ENCODE measurements at places on chromosomes 5 and 9. TPM values are rescaled to one million over a fixed set of nuclear protein-coding genes. Genes with fewer than 3 reads are reported as not detected.

HABP4 gene
- total RNA-seq = 9.2 TPM

EGFLAM gene
- total RNA-seq = not detected

LCP2 gene
- 0.69 TPM for total RNA-seq

LAMC3 gene
- not detected for total RNA-seq

OBP2B gene
- total RNA-seq = not detected

LHX6 gene
- total RNA-seq = 0.05 TPM

C5orf34 gene
- total RNA-seq = 12.6 TPM

FAM81B gene
- total RNA-seq = not detected

ENTR1 gene
- 64.2 TPM for total RNA-seq

ADAMTS12 gene
- total RNA-seq = 16.7 TPM

PCDHA13 gene
- not detected for total RNA-seq

NR4A3 gene
- total RNA-seq = 0.17 TPM

ADAMTS2 gene
- not detected for total RNA-seq

AQP3 gene
- 0.57 TPM for total RNA-seq

PALM2AKAP2 gene
- 3.7 TPM for total RNA-seq

TMEM245 gene
- 56.8 TPM for total RNA-seq

ITGA2 gene
- total RNA-seq = 30.1 TPM

SPINK7 gene
- total RNA-seq = not detected

TRIM7 gene
- total RNA-seq = 3.2 TPM

PAXX gene
- total RNA-seq = 53.1 TPM

COL5A1 gene
- 164 TPM for total RNA-seq

ACTBL2 gene
- 9.3 TPM for total RNA-seq

DIRAS2 gene
- not detected for total RNA-seq

TMEM252 gene
- total RNA-seq = not detected

CDH6 gene
- total RNA-seq = 5.8 TPM

FCHO2 gene
- 7.4 TPM for total RNA-seq

AGXT2 gene
- 0.07 TPM for total RNA-seq

COL15A1 gene
- total RNA-seq = 2.9 TPM

SPATA31C1 gene
- total RNA-seq = not detected

ZSWIM6 gene
- total RNA-seq = 5.3 TPM

PRDM9 gene
- total RNA-seq = not detected

ABO gene
- not detected for total RNA-seq

MPDZ gene
- 17.2 TPM for total RNA-seq

MED27 gene
- 61.1 TPM for total RNA-seq

ORM2 gene
- total RNA-seq = not detected

DRD1 gene
- total RNA-seq = 0.57 TPM

BTNL3 gene
- total RNA-seq = not detected

SLCO6A1 gene
- total RNA-seq = not detected

WDR41 gene
- total RNA-seq = 65.0 TPM

RNF183 gene
- not detected for total RNA-seq

PSMD5 gene
- 58.3 TPM for total RNA-seq

FOXD4L4 gene
- 0.07 TPM for total RNA-seq

CHSY3 gene
- total RNA-seq = 0.02 TPM

CDH10 gene
- total RNA-seq = not detected

PCDHGB4 gene
- not detected for total RNA-seq

PCDHGA7 gene
- not detected for total RNA-seq

WDR38 gene
- total RNA-seq = not detected

NR2F1-AS1 gene
- total RNA-seq = 25.2 TPM

TAF11L5 gene
- total RNA-seq = not detected

GABRA1 gene
- total RNA-seq = not detected

BTNL9 gene
- total RNA-seq = not detected

PCDH1 gene
- 5.4 TPM for total RNA-seq

FBXO10 gene
- total RNA-seq = 8.4 TPM

KCNV2 gene
- total RNA-seq = not detected

ARHGEF28 gene
- total RNA-seq = 12.0 TPM

IRX1 gene
- total RNA-seq = 23.8 TPM

Measured in M059J (cell line).